Type B pancreatic cell (in vitro differentiated cells): ENCODE measurements at places on chromosomes 3 and 15. TPM values are rescaled to one million over a fixed set of nuclear protein-coding genes. Genes with fewer than 3 reads are reported as not detected.
A peak's percentile ranks its signal among the peaks of the same experiment; 100 is the strongest.

DNA sequence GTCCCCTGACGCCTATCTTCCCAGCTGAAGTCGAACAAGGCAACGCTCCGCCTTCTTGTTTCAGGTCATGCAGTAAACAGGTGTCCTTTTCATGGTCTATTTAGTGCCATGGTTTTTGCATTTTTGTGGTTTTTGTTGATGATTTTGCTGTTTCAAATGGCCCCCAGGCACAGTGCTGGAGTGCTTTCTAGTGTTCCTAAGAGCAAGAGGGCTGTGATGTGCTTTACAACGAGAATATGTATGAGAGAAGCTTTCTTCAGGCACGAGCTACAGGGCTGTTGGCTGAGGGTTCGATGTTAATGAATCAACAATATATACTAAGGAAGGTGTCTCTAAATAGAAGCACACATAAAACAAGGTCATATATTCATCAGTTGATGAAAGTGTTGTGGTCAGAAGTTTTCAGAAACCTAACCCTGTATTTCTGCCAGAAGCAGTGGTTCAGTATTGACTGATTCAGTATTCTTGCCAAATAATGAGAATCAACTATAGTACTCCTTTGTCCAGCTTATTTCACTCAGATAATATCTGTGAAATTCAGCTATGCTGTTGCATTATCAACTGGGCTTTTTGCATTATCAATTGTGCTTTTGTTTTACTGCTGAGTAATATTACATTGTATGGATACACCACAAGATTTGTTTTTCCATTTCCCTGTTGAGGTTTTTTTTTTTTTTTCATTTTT is 18.5 kb downstream of the LIMD1 start:
- no peak for DNase-seq

DNA sequence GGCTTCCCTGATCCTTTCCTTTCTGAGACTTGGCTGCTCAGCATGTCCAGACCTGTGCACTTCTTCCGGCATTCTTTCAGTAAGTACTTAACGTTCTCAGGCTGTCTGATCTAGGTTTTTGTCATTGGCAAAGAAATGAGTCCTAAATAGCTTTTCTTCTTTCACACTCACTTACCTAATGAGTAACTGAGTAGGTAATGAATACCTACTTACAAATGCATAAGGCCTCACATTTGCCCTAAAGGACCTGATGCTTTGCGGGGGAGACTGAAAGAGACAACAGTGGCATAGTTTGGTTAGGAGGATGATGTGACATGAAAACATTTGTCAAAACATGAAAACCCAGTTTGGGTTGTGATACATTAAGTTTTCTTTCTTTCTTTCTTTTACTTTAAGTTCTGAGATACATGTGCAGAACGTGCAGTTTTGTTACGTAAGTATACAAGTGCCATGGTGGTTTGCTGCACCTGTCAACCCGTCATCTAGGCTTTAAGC is 516.7 kb upstream of the CFAP20DC start:
- no peak for DNase-seq

AP3B2 gene
- total RNA-seq, result 7.3 and 8.0 TPM in 2 replicates

CYP8B1 gene
- total RNA-seq, result not detected in 2 replicates

DNA sequence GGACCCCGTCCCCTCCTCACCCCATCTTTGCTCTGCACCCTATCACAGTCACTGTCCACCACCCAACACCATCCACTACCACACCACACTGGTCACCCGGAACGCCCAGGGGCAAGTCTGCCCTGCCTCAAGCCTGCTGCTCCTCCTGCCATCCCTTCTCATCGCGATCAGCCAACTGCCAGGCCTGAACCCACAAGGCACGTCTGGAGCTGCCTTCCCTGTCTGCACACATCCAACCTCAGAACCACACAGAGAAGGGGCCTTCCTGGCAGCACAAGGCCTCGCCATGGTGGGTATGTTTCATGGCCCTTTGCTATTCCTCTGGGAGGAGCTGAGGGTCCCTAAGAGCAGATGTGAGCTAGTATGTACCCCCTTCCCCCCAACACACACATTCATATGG is 3.4 kb upstream of the DUSP7 start:
- DNase-seq, result no peak

ROPN1 gene
- total RNA-seq, result not detected in 2 replicates

DNA sequence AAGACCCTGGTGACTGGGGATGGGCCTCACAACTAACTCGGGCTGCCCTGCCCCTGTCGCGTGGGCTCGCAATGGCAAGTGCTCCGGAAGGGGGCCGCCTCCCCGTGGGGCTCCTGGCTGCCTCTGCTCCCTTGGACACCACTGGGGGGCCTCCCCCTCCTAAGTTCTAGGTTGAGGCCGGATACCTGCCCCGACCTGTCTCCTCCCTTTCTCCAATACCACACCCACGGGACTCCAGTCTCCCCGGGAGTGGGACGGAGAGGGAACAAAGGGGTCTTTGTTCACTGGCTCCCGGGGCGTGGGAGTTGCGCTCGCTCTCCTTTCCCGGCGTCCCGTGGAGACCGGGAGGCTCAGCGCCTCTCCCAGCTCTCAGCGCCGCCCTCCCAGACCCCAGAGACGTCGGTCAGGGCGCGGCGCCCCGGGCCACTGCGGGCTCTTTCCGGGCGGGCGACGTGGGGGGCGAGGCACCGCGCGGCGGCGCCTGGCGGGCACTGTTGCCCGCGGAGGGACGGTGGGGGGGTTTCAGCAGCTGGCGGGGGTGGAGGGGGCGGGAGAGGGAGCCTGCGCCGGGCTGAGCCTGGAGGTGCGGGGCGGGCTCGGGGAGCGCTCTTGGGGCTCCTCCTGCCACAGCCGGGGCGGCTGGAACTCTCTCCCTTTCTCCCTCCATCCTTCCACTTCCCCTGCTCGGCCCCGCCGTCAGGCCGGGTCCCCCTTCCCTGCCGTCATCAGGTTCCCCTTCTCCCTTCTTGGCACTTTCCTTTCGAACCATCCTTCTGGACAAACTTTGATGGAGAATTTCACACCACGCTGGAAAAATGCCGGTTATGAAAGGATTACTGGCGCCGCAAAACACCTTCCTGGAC is at the start of gene KCNH8:
Gene KCNH8 (plus strand): TSS at position 606 of the 863 bp plus-strand sequence. CDS start 210 bp downstream, at position 816.
- peak; percentile 67 for DNase-seq
